ENCODE measurements at places on chromosomes 11 and 22. TPM values are rescaled to one million over a fixed set of nuclear protein-coding genes. Genes with fewer than 3 reads are reported as not detected.

Gene PHF21A
- total RNA-seq = 5.5 TPM

Gene ZP1
- total RNA-seq = not detected

Gene GPHA2
- not detected for total RNA-seq

Gene RTN4RL2
- under 0.01 TPM for total RNA-seq

Gene HSPB2
- total RNA-seq = not detected

Gene OR52E8
- total RNA-seq = not detected

All from nasal cavity respiratory epithelium epithelial cell of viscerocranial mucosa (primary cell).